ENCODE measurements at places on chromosomes 11 and 22.

DNA sequence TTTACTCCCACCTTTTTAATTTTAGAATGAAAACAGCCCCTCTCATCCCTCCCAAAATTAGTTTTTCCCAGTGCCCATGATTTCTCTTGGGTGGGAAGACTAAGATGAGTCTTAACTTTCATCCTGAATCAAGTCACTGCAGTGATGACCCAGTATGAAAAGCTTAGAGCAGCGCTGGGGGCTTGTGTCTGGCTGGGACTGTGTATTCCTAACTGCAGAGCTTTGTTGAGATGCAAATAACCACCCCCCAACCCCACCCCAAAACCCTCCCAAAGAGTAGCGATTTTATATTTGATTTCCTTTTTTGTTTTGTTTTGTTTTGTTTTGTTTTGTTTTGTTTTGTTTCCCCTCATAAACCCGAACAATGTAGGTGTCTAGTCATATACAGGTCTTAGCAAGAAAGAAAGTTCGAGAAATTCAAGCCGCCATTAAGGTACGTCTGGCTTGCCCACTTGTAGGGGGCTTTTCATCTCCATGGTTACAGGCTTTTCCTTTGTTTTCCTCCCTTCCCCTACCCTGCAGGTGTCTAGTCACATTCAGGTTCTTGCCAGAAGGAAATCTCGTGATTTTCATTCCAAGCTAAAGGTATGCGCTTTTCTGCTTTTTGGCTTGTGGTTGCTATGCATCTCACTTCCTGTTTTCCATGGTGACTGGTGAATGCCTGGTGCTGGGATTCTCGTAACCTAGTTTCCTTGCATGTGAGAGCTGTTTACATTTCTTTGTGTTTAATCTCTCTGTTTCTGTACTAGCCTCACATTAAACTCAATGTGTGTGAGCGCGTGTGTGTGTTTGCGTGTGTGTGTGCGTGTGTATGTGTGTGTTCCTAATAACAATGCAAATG is 144.6 kb upstream of the RASSF10 start:
- no peak for DNase-seq

DNA sequence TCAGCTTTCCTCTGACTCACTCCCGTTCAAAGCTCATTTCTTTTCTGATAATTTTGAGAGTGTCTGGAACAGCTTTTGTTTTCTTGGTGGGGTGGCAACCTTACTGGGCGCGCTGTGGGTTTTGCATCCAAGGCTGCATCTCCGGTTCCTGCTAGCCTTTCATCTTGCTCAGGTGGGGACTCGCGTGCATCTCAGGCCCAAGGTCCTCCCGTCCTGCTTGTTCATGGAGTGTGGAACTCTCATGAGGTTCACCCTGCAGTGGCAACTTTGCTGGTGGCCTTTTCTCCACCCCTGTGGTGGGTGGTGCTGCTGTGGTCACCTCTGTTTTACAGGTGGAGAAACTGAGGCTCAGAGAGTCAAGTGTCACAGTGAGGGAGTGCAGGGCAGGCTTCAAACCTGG is 25.6 kb downstream of the MCM5 start:
- DNase-seq = no peak

GRCh38 chr22:45823336-45823735 is 151.7 kb downstream of the ATXN10 start:
- DNase-seq = no peak

- peak; percentile 63 for DNase-seq
Observed at GRCh38 chr11:10809373-10810160, 841 bp upstream of the EIF4G2 start.

DNA sequence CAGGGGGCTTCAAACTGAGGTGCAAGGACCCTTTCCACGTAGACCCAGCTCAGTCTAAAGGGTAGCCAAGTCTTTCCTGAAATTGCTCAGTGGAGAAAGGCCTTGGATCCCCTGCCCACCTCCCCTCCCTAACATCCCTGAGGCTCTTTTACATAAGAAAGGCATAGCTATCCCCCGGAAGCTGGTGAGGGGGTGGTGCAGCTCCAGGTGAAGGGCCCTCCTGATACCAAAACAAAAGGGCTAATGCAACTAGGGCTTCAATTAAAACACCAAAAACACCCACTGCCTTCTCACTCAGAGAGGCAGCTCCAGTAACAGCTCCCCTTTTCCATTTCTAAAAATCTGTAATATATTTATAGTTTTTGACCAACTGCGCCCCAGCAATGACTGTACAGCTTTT is 5.8 kb downstream of the SHANK2 start:
- no peak for DNase-seq

DNA sequence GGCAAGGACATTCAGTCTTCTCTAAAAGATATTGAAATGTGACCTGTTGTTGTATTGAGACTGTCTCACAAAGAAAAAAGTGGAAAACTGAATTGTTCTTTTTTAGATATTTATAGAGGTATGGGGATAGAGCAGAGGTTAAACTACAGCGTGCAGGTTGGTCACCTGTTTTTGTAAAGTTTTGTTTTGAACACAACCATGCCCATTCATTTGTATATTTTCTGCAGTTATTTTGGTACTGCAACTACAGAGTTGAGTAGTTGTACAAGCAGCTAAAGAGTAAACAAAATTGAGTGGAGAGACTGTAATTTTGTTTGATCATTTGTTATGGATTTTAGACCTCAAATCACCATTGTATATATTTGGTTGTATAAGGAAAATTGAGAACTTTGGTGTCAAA is 11.3 kb downstream of the EED start:
- no peak for DNase-seq

- DNase-seq = no peak
Observed at GRCh38 chr11:72048766-72049460, 31.4 kb downstream of the NUMA1 start.

GRCh38 chr11:79762279-79762921 is 321.6 kb upstream of the TENM4 start:
- DNase-seq = no peak

DNA sequence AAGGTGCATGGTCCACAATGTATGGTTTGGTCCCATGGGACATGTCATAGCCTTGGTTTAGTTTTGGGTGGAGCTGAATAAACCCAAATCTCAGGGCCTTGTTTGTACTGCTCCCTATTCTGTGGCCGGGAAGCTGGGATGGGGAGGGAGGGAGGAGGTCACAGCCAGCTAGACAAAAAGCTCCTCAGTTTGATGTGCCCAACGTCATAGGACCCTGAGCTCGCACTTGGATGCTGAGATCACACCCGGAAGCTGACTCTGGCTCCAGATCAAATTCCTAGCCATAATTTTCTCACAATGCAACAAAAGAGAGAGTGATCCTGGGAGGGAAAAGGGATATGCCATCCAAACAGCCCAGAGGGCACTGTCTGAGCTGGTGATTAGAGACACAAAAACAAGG is 1.5 kb downstream of the HSPB2 start:
- DNase-seq = no peak

DNA sequence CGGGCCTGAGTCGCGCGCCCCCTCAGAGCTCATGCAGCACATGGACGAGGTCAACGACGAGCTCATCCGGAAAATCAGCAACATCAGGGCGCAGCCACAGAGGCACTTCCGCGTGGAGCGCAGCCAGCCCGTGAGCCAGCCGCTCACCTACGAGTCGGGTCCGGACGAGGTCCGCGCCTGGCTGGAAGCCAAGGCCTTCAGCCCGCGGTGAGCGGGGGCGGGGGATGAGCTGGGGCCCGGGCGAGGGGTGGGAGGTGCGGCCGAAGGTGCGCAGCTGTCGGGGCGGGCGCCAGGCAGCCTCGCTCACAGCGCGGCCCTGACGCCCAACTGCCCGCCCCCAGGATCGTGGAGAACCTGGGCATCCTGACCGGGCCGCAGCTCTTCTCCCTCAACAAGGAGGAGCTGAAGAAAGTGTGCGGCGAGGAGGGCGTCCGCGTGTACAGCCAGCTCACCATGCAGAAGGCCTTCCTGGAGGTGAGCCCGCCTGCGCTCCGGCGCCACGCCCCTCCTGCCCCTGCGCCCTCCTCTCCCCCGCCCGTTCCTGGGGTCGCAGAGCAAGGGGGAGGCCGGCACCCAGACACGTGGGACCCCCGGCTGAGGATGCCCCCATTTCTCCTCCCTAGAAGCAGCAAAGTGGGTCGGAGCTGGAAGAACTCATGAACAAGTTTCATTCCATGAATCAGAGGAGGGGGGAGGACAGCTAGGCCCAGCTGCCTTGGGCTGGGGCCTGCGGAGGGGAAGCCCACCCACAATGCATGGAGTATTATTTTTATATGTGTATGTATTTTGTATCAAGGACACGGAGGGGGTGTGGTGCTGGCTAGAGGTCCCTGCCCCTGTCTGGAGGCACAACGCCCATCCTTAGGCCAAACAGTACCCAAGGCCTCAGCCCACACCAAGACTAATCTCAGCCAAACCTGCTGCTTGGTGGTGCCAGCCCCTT is 20.5 kb downstream of the EPS8L2 start:
- DNase-seq = peak; percentile 65

DNA sequence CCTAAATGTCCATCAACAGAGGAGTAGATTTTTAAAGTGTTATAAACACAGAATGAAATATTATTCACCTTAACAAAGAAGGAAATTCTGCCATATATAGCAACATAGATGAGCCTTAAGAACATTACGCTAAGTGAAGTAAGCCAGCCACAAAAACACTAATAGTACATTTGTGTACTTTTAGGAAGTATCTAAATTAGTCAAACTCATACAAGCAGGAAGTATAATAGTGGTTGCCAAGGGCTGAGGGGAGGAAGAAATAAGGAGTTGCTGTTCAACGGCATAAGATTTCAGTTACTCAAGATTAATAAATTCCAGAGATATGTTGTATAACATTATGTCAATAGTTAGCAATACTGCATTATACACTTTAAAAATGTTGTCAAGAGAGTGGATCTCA is 181.7 kb upstream of the ZC3H12C start:
- DNase-seq = no peak

- peak; percentile 54 for DNase-seq
Observed at GRCh38 chr22:26461188-26461810, 22.3 kb downstream of the HPS4 start.

DNA sequence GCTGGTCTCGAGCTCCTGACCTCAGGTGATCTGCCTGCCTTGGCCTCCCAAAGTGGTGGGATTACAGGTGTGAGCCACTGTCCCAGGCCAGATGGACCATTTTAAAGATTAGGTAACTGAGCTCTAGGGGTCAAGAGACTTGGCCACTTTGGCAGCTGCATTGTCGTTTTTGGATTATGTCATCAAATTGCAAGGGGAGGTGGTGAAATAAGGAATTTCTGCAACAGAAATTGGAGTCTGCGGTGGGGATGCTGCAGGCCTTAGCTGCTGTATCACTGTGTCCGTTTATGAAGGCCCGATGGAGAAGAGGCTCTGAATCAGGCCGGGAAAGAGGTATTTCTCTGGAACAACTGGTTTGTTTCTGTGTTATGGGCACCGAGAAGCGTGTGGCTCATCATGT is 34.6 kb downstream of the PTPRJ start:
- DNase-seq = no peak

DNA sequence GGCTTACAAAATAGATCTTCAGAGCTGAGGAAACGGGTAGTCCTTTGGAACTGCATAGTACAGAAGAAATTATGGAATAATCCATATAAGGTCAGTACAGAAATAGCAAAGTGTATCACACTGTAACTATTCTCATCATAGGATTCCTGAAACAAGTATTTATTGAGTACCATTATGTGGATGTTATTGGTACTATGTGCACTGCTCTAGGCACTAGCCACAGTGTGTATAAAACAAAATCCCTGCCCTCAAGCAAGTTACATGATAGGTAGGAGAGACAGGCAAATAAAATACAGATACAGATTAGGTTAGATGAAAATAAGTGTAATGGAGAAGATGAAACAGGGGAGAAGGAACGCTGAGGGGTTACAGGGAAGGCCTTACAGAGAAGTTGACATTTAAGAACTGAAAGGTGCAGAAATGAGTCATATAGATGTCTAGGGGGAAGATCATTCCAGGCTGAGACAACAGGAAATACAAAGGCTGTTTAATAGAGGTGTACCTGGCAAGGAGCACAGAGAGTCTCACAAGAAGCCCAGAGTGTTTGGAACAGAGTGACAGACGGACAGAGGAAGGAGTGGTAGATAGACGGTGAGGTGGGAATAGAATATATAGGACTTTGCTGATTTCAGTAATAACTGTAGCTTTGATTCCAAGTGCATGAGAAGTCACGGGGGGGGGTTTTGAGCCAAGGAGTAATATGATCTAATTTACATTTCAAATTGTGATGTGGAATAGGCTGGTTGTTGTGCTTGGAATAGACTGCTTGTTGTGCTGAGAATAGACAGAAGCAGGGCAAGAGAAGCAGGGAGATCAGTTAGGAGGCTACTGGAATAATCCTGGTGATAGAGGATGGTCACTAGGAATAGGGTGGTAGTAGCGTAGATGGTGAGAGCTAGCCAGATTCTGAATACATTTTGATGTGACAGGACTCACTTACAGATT is 13.7 kb downstream of the RNF141 start:
- DNase-seq = no peak

DNA sequence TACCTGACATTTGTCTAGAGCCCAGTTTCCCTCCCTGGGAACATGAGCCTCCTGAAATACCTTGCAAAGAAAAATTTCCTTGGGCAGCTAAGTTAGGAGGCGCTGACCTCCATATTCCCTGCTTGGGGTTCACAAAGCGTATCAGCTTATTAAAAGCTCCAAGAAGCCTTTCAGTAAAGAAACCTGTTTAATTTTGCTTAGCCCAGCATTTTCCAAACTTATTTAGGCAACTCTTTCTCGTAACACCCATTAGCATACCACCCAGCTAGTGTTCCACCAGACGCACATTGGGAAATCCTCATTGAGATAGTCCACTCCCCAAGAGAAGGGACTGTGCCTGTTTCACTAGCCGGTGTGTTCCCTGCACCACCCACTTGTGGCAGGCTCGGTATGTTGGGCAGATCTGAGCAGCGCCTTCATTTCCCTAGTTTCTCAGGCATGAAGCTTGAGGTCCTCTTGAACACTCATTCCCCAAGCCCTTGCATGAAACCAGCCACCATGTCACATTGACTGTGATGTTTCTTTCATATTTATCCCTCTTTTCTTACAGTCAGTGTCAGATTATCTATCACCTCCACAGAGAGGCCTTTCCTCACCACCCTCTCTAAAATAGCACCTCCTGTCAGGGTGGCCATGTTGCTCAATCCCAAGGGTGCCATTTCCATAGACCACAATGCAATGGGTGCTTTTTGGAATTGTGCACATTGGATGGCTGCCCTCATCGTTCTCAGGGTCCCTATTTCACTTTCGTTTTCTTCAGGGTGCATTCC is 12.5 kb upstream of the ELF5 start:
- DNase-seq = no peak

- DNase-seq = no peak
Observed at GRCh38 chr11:133929401-133930052, 27.2 kb downstream of the IGSF9B start.

DNA sequence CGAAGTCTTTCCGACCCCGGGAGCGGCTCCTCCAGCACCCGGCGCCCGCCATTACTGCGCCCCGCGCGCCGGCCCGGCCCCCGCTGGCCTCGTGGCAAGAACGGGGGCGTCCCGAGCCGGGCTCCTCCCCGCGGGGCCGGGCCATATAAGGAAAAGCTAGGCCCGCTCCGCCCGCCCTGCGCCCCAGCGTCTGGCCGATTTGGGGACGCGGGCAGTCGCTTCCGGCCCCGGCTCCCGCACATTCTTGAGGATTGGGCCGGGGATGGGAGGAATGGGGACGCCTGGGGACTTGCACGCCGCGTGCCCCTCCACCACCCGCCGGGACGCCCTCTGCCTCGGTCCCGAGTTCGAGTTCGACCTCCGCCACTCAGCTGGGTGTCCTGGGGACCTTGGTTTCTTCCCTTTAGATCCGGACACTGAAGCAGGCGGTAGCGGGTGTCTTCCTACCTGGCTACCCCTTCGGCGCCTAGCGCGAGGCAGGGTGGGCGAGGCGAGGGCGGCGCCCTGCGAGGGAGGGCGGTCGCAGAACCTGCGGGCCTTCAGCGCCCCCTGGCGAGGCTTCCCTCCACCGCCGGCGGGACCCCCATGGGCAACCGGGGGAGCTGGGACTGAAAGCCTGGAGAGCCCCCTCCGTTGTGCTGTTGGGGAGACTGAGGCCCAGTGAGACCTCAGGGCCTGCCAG is 3.8 kb downstream of the SMTN start:
- peak; percentile 95 for DNase-seq

Data from stimulated activated CD4-positive, alpha-beta T cell treated with anti-CD3 and anti-CD28 coated beads, Interleukin-15, amount 100 ng/mL, for 24 hours (primary cell).